Caki2 (cell line): ENCODE measurements at places on chromosomes 2 and 18.
A peak's percentile ranks its signal among the peaks of the same experiment; 100 is the strongest.

- no peak for DNase-seq
Observed at GRCh38 chr18:34196256-34196655, 28.5 kb downstream of the NOL4 start.

DNA sequence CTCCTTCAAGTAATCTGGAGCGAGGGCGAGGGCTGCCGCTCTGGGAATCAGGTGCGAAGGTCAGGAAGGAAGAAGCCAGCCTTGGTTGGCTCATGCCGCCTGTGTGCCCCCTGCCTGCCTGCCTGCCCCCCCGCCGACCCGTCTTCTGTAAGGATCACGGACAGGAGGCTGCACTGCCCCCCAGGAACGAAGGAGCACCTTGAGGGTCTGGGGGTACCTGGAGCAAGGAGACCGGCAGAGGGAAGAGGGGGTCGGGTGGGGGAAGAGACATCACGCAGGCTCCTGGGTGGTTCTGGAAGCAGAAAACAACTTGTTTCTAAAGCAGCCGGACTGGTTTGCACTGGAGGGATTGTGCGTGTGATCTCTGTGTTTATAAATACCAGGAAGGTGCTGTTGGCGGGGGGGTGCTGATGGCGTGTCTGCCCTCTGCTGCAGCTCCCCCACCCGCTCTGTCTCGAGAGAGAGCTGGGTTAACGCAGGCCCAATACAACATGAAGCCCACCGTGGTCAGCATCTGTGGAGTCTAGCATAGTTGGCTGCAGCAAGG, 1.7 kb downstream of the FOSL2 start:
- DNase-seq: peak; percentile 56

GRCh38 chr2:236177604-236177966, 9.4 kb upstream of the GBX2 start:
- DNase-seq: no peak

GRCh38 chr2:23107327-23107941, 277.5 kb upstream of the KLHL29 start:
- DNase-seq: no peak

DNA sequence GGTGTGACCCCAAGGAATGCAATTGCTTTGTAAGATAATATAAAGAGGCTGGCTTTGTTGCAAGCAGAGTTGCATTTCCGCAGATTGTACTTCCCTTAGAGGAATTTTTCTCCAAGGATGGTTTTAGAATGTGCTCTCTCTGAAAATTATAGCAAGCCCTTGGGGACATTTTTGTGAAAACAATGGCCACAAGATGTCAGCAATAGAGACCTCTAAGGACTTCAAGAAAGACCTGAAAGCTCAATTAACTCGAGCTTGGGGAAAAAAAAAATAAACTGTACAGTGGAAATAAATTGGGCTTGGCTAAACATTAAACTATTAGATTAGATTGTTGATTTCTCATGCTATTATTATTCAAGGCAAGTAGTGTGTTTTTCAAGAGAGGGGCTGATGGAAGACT, 81.3 kb upstream of the KYNU start:
- DNase-seq: no peak

GRCh38 chr2:234363647-234364294, 133.1 kb downstream of the ARL4C start:
- no peak for DNase-seq

DNA sequence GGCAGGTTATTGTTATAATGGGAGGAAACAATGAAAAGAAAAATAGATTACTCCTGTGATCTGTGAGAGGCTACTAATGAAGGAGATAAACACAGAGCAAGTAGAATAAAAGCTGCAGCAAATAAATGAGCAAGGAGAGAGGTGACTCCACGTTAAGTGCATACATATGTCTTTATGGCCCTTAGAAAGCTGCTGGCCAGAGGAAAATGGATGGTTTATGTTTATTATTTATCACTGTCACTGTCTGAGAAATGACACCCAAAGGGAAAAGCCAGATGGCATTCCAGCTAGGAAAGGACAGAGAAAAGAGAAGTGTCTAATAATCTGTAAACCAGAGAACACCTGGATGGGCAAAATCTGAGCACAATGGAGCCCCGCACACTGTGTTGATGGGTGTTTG, 122.9 kb upstream of the DDX18 start:
- no peak for DNase-seq

- DNase-seq: no peak
Observed at GRCh38 chr2:120554625-120555032, 181.0 kb upstream of the GLI2 start.

GRCh38 chr18:23189099-23189498, 53.8 kb downstream of the CABLES1 start:
- DNase-seq: no peak

GRCh38 chr2:28414583-28414982, 21.9 kb downstream of the FOSL2 start:
- DNase-seq: no peak

DNA sequence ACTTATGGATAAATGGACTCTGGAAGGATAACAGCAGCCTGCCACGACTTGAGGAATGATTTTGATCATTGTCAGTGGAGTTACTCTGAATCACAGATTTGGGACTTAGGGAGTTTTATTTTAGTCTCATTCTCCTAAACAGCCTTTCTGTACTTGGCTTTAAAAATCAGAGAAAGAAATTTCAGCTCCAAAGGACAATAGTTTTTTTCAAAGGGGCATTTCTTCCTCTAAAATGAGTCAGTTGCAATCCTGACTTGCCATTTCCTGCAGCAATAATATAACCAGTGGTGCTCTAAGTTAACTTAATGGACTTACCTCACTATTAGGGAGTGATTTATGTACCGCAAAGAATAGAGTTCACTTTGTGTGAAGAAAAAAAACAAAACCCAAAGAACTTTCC, 35.1 kb upstream of the MTX2 start:
- DNase-seq: no peak

GRCh38 chr18:26617151-26617554, 68.8 kb upstream of the KCTD1 start:
- DNase-seq: peak; percentile 75

DNA sequence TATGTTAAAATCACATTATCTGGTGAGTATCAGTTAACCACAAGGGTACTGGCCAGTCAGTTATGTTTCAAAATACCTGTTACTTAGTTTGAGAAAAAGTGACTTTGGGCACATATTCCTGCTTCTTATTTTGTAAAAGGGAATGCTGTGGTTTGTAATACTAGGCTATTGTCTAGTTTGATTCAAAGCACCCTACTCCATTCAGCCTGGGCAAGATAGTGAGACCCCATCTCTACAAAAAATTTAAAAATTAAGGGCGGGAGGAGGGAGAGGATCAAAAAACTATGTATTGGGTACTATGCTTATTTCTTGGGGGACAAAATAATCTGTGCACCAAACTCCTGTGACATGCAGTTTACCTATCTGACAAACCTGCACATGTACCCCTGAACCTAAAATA, 18.9 kb downstream of the MBD5 start:
- no peak for DNase-seq

DNA sequence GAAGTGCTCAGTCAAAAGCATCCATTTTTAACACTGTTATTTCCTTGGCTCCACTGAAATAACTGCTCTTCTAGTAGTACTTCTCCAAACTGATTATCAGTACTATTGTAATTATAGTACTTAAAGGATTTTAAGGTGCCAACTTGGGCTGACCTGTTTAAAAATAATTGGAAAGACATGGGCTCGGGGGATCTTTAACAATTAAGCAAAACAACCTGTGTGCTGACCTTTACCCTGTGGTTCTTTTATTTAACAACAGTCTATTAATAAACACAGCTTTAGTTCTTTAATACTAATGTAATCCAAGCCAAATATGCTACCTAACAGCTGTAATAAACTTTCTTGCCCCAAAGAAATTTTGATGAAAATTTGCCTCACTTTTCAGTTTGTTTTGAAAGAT, 6.9 kb upstream of the ITPRID2 start:
- DNase-seq: no peak

DNA sequence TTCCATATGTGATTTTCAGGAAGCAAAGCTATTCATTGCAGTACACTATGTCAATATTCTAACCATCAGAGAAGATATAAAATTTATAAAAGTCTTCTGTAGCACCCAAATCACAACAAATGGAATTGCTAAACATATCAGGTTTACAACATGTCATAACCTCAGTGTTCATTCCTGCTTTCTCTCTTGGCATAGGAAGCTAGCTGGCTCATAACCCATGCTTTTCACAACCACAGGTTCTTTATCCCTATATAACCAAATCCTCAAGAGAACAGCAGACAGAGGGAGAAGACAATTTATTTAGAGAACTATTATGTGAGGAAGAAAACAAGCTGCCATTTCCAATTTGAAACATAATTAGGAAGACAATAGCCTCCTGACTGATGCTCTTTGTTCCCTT, 997.0 kb upstream of the ACVR2A start:
- DNase-seq: no peak

GRCh38 chr2:5885451-5886173, 193.4 kb downstream of the SOX11 start:
- no peak for DNase-seq

DNA sequence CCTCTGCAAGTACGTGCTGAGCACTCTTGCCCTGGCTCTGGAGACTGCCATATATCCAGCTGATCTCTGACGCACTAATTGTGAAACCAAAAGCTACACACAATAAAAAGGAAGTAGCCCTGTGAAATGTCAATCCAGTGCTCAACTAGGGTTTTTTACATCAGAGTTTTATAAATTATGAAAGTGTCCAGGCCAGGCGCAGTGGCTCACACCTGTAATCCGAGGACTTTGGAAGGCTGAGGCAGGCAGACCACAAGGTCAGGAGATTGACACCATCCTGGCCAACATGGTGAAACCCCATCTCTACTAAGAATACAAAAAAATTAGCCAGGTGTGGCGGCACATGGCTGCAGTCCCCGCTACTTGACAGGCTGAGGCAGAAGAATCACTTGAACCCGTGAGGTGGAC, 24.5 kb upstream of the PEX13 start:
- no peak for DNase-seq

DNA sequence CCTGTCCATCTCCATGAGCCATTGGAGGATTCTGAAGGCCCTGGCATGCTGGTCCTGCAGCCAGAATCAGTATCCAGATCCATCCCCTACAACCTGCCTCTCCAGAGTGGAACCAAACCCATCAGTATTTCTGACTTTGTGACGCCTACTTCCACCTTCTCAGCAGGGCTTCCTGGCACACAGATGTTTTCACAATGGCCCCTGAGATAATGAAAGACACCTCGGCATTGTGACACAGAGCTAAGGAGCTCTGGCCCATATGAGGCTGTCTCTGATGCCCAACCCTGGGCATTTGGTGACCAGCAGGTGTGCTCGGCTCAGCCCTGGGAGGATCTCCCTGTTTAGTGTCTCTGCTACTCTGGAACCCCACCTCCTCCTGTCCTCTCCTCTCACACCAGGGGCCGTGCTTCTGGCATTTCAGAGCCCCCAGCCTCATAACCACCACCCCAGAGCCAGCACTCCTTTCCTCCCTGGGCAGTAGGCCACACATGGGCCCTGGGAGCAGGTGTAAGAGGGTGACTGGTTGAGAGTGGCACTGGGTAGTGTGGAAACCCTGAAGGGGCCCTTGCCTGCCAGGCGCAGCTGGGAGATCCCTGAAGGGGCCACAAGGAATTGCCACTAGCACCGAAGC, 38.2 kb downstream of the FOSL2 start:
- DNase-seq: no peak

- no peak for DNase-seq
Observed at GRCh38 chr18:73407506-73407905, 539.7 kb upstream of the NETO1 start.

DNA sequence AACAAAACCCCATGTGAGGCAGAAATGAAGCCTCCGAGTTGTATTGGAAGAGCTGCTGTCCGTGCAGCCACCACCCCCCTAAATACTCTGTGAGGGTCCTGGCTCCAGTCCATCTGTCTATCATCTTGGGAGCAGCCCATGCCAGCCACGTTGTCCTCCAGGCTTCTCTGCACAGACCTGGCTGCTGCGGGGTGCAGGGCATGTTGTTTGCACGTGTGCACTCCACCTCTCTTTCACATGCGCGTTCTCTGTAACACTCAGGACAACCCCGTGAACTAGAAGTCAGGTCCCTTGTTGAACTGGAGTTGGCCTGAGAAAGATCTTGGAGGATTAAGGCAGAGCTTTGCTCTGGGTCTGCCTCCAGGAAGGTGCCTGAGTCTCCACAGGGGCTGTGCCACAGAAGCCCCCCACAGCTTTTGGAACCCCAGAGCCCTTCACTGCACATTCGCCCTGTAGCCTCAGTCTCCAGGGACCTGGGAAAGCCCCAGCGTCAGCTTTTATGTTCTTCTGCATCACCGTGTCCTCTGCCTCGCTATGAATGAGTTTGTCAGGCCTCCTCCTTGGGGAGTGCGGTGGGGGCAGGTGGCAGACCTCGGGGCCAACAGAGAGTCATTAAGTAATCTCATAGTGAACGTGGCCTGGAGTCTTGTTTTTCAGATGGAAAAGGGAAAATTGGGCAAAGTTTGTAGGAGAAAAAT, 16.6 kb downstream of the RTP5 start:
- no peak for DNase-seq

GRCh38 chr2:110100480-110100879, 15.1 kb downstream of the MALL start:
- DNase-seq: no peak

GRCh38 chr2:25977768-25978167, 4.5 kb downstream of the KIF3C start:
- DNase-seq: peak; percentile 88

- no peak for DNase-seq
Observed at GRCh38 chr2:69729266-69729665, 12.7 kb upstream of the ANXA4 start.

GRCh38 chr2:162887087-162887486, 48.5 kb upstream of the KCNH7 start:
- no peak for DNase-seq

GRCh38 chr2:233841183-233841582, 13.2 kb downstream of the HJURP start:
- no peak for DNase-seq

DNA sequence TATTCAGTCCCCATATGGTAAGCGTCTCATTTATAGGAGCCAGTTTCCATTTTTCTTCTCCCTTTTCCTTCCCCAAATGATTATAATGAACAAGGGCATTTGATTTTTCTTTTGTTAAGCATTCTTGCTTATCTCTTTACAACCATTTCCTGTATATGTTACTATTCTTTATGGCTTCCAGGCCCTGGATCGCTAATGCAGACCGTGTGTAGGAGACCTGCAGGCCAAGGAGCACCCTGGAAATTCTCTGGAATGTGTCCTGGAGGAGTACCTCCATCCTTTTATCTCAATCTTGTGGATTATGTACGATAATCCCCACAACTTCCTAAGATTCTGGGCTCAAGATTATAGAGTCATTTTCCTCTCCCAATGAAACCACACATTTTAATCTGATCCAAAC, 439.6 kb upstream of the MMADHC start:
- DNase-seq: no peak

DNA sequence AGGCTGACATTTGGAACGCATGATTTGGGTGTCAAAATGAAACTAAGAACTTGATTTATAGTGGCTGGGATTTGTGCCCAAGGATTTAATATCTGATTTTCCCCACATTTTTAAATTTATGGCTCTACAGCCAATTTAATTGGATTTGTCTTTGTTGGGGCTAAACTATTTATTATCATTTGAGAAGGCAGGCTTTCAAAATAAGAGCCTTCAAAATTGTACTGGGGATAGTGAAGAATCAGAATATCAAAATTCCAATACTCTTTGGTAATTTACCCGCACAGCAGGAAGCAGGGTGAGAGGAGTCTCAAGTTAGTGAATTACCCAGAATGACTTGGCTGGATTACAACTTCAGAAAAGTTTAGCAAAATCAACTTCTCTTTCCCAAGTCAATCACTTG, 278.1 kb downstream of the LRATD1 start:
- DNase-seq: no peak

- DNase-seq: peak; percentile 44
Observed at GRCh38 chr2:239465017-239466001, 64.5 kb upstream of the HDAC4 start.

GRCh38 chr2:136765256-136766072, at the start of gene THSD7B:
THSD7B (plus strand) TSS chr2:136765545; CDS start chr2:136882179, 116,634 bp downstream.
- no peak for DNase-seq
